ENCODE measurements at places on chromosomes 4 and X. TPM values are rescaled to one million over a fixed set of nuclear protein-coding genes. Genes with fewer than 3 reads are reported as not detected.

- no peak for DNase-seq
These were observed 107.2 kb upstream of the NALF2 start for GRCh38 chrX:69396916-69397315.

- DNase-seq: no peak
These were observed 131.2 kb downstream of the ZNF518B start for GRCh38 chr4:10326075-10326474.

Gene GLRA3
- not detected for total RNA-seq

- DNase-seq: no peak
These were observed at the start of gene CRMP1 for GRCh38 chr4:5893004-5893580. CRMP1 (minus strand) TSS chr4:5893086; CDS start chr4:5892969, 117 bp downstream.

- no peak for DNase-seq
These were observed 22.5 kb downstream of the RXFP1 start for GRCh38 chr4:158544141-158544540.

Gene NUP62CL
- not detected for total RNA-seq

- DNase-seq: no peak
These were observed 118.2 kb downstream of the ZNF827 start for GRCh38 chr4:145820407-145820806.

GRCh38 chrX:119887721-119888425 lies 7.8 kb upstream of the AKAP14 start:
- peak; percentile 79 for DNase-seq

Gene BMX
- not detected for total RNA-seq

DNA sequence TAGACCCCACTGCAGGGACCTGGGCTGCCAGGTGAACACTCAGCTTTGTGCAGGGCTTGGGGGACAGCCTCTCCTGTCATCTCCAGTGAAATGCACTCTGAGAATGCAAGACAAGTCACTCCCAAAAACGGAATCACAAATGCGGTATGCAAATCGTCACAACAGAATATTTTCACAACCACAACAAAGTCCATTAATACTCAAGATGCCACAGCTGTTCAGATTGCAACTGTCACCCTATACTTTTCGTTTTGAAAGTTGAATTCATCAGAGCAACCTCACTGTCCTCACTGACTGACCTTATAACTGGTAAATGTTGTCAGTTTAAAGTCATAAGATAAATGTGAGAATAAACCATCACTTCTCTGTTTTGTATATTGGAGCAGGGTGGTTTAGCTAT lies 16.6 kb downstream of the JAKMIP1 start:
- DNase-seq: no peak

Gene ADGRL3
- 0.07 TPM for total RNA-seq

Gene CXCL1
- 5.7 TPM for total RNA-seq

Gene XKRX
- 3.7 TPM for total RNA-seq

GRCh38 chrX:19772096-19772821 lies 115.1 kb downstream of the SH3KBP1 start:
- DNase-seq: peak; percentile 70

Gene GTPBP6
- 24.5 TPM for total RNA-seq

- no peak for DNase-seq
These were observed 1427.5 kb downstream of the ADGRL3 start for GRCh38 chr4:62627671-62628070.

Gene RIBC1
- total RNA-seq: 0.94 TPM

Gene GJB1
- not detected for total RNA-seq

Gene LUZP4
- not detected for total RNA-seq

- DNase-seq: no peak
These were observed 3.8 kb downstream of the NSG1 start for GRCh38 chr4:4390515-4391240.

GRCh38 chrX:56231537-56232090 lies 542 bp upstream of the KLF8 start:
- DNase-seq: no peak

DNA sequence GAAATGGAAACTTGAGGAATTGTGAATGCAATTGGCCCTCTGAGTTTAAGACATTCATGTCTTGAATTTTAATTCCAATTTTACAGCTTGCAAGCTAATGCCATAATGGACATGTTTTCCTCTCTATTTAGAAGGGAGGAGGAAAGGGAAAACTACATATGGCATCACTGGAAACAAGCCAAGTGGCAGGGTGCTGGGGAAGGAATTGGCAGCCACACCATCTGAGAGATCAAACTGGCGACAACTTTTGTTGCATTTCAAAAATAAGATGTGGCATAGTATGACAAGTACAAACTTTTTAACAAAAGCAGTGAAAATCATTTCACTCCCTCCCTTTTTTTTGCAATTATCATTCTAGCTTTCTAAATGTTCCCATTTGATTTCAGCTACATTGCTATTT lies 615.6 kb downstream of the CENPC start:
- no peak for DNase-seq

DNA sequence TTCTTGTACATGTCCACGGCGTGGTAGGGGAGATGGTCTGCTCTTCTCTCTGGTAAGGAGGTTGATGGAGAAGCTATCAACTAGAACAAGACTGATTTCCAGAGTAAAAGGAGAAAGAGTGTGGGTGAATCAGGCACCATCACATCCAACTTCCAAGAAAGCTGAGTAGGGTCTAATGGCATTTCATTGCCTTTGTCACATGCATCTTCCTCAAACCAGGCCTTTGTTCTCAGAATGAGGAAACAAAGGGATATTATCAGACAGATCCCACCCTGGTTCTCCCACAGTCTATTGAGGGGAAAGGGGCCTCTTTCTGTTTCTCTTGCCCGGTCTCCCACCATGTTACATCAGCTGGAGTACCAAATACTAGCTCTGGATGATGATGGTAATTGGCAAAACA lies 160.2 kb upstream of the RBPJ start:
- DNase-seq: no peak

- no peak for DNase-seq
These were observed 105.5 kb upstream of the STK26 start for GRCh38 chrX:131917588-131917987.

GRCh38 chr4:21451032-21451431 lies 497.5 kb downstream of the KCNIP4 start:
- DNase-seq: peak; percentile 91

- no peak for DNase-seq
These were observed 94.7 kb upstream of the NUDT6 start for GRCh38 chr4:123017078-123017477.

GRCh38 chr4:173468314-173468713 lies 61.7 kb downstream of the HAND2 start:
- DNase-seq: no peak

Gene DOK7
- total RNA-seq: 3.1 TPM

DNA sequence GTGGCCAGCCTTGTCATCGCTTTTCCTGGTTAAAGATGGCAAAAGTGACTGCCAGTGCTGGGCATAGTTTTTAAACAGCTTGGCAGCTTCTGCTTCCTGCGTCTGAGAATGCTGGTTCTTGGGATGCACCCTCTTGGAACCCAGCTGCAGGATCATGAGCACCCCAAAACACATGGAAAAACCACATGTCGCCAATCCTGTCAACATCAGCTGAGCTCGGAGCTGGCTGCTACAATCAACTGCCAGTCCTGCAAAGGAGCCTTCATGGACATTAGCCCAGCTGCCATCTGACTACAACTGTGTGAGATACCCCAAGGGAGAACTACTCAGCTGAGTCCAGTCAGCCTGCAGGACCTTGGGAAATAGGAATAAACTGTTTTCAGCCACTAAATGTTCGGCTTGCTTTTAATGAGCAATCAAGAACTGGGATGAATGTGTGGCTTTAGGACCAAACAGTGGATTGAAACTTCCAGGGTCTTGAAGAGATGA lies 31.0 kb downstream of the OSTC start:
- DNase-seq: no peak

GRCh38 chr4:37620176-37620575 lies 66.0 kb downstream of the RELL1 start:
- no peak for DNase-seq

- DNase-seq: peak; percentile 95
These were observed 34.1 kb downstream of the FHDC1 start for GRCh38 chr4:152970102-152970820.

- no peak for DNase-seq
These were observed 1.6 kb upstream of the SFRP2 start for GRCh38 chr4:153790500-153790865.

DNA sequence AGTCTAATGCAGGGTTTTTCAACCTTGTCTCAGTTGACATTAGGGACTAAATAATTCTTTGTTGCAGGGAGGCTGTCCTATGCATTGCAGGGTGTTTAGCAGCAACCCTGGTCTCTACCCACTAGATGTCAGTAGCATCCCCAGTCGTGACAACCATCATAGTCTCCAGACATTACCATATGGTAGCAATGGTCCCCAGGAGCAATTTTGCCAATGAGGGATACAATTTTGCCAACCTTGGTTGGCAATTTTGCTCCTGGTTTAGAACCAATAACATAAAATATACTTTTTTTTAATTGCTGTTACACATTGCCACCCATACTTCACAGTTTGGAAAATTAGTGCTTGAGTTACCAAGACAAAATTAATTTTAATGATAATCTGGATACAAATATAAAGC lies 6.0 kb downstream of the EREG start:
- peak; percentile 63 for DNase-seq

Gene RHOXF1
- total RNA-seq: not detected

- DNase-seq: no peak
These were observed 1038.2 kb downstream of the TECRL start for GRCh38 chr4:63371001-63371400.

DNA sequence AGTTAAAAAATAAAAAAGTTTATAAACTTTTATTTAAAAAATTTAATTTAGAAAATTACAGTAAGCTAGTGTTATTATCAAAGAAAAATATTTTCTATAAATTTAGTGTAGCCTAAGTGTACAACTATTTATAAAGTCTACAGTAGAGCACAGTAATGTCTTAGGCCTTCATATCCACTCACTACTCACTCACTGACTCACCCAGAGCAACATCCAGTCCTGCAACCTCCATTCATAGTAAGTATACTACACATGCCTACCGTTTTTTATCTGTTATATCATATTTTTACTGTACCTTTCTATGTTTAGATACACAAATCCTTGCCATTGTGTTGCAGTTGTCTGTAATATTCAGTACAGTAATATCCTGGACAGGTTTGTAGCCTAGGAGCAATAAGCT lies 129.0 kb upstream of the FAM47B start:
- DNase-seq: peak; percentile 39

DNA sequence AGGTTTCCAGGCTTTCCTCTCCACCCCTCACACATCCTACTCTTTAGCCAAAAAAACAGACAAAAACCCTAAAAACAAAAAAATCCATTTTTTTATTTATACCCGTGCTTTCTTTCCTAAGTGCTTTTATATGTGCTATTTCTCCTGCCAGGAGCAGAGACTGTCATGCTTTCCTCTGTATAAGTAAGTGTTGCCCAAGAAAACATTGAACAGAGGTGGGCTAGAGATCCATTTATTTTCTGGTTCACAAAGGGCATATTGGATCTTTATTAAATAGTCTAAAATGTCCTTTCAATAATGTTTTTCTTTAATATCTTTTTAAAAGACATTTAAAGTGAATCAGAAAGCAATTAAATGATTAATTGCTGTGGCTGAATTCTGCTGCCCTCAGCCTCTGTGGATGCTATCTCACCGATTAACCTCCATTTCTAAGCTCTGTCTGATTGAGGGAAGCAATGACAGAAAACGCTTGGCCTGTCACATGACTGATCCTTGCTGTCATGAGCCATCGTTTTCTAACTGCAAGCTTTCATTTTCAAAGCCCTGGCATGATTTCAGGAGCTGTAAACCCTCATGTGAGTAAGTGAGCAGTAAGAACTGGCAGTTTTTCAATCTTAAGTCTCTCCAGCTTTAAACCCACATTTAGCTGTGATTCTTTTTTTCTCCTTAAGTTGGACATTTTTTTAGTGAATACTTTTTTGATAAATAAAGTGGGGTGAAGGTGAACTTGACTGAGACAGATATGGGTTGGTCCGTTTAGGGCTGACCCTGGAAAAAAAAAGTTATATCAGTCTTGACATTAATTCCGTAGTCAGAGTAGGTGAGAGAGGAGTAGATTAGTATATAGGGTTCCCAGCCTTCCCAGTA lies 180.7 kb upstream of the PGRMC2 start:
- DNase-seq: peak; percentile 93

Gene GASK1B
- total RNA-seq: 4.4 TPM

DNA sequence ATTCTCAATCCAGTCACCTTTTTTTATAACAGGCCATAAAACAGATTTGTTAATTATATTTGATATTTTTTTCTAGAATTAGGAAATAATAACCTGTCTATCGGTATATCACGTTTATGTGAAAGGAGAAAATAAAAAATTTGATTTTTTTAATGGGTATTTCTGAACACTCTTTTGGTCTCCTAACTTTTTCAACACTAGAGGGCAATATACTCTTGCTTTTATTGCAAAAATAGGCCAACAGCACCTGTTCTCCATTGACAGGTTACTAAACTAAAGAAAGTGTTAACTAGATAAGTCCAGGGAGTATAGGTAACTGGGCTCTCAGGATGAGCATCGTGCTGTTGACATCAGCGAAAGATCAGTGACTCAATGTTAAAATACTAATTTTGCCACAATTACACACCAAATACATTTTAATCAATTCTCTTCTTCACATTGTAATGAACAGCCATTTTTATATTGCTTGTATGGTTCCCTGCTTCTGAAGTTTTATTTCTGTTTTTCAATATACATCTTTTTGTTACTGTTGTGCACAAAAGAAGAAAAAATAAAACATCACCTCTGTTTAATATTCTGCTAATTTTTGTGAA lies 22.8 kb downstream of the NDST4 start:
- peak; percentile 9 for DNase-seq

Gene WDR17
- 0.86 TPM for total RNA-seq

All from M059J (cell line).